Smooth muscle cell of bladder (primary cell): ENCODE measurements at places on chromosomes 5 and 9. TPM values are rescaled to one million over a fixed set of nuclear protein-coding genes. Genes with fewer than 3 reads are reported as not detected.

Gene BAAT
- not detected in 2 replicates for total RNA-seq

Gene SCAI
- total RNA-seq = 4.8 and 6.7 TPM in 2 replicates

Gene SLC6A19
- total RNA-seq = not detected in 2 replicates

Gene DMRT3
- total RNA-seq = not detected in 2 replicates

Gene NR6A1
- 0.09 and 0.14 TPM in 2 replicates for total RNA-seq

Gene KCNMB1
- under 0.01 TPM in 1 of 2 replicates, not detected in the other for total RNA-seq

Gene COL15A1
- 164 and 267 TPM in 2 replicates for total RNA-seq

Gene NRARP
- total RNA-seq = 0.09 and 0.14 TPM in 2 replicates

Gene FREM1
- under 0.01 and 0.09 TPM in 2 replicates for total RNA-seq

Gene SPINK13
- 2.4 and 4.5 TPM in 2 replicates for total RNA-seq

Gene RNF14
- 45.2 and 52.2 TPM in 2 replicates for total RNA-seq

Gene MCC
- 64.7 and 91.6 TPM in 2 replicates for total RNA-seq
